ENCODE measurements at places on chromosomes 1 and 21.

GRCh38 chr1:115648717-115649691, 7.2 kb downstream of the VANGL1 start:
- peak; percentile 29 for DNase-seq

GRCh38 chr1:145884675-145885074, 991 bp downstream of the ANKRD35 start:
- no peak for DNase-seq

DNA sequence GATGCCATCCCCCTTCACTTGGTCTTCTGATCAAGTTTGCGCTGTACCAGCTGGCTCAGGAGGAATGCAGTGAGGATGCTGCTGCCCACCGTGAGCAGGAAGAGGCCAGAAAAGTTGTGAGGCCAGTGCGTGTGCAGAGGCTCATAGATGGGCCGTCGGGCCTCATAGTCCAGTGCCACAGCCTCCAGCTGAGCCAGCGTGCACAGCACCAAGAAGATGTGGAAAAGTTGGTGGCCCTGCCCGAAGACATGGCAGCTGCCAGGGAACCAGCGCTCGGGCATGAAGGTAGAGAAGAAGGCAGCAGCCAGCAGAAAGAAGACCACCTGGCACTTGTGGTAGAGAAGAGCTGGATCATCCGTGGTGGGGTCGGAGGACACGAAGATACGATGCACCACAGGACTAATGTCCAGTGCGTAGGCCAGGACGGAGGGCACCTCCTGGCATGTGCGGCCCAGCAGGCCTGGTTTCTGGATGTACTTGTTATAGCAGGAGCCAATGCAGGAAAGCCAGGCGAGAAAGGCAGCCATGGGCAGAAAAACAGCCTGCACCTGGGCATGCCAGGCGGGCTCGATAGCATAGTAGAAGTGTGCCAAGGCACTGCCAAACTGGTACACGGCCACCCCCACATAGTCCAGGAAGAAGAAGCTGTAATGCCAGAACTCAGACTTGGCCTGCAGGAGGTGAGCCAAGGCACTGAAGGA, 3.7 kb upstream of the AUNIP start:
- no peak for DNase-seq

GRCh38 chr1:94734963-94735901, 84.9 kb upstream of the SLC44A3 start:
- no peak for DNase-seq

- no peak for DNase-seq
Measured at GRCh38 chr1:154493276-154493675, 8.7 kb upstream of the TDRD10 start.

DNA sequence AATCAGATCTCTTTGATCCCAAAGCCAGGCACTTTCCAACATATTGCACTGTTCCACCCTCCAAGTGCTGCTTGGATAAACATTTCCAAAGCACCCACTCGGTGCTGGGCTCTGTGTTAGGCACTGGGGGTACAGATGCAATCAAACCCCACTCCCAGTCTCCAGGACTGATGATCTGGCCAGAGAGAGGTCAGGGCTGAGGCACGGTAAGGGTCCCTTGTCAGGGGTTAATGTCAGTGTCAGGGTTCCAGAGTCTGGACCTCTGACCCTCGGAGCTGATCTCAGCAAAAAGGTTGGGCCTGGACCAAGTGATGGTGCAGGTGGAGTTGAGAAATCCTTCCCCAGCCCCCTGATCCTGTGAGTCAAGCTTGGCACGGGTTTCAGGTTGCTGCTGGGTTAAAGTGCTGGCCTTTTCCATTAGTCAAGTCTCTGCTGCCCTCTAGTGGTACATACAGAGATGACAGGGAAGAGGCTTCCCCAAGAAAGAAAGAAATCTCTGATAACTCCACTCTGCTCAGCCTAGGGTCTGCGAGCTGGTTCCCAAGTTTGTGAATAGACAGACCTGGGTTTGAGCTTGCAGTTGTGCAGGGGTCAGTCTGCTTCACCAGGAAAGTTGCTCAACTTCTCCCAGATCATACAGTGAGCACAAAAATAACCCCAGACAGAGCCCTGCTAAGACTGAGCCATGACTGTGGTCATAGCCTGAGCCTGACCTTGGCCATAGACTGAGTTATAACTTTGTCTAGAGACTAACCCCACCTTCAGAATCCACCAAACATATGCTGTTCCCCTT, 74.6 kb downstream of the DMRTA2 start:
- peak; percentile 56 for DNase-seq

DNA sequence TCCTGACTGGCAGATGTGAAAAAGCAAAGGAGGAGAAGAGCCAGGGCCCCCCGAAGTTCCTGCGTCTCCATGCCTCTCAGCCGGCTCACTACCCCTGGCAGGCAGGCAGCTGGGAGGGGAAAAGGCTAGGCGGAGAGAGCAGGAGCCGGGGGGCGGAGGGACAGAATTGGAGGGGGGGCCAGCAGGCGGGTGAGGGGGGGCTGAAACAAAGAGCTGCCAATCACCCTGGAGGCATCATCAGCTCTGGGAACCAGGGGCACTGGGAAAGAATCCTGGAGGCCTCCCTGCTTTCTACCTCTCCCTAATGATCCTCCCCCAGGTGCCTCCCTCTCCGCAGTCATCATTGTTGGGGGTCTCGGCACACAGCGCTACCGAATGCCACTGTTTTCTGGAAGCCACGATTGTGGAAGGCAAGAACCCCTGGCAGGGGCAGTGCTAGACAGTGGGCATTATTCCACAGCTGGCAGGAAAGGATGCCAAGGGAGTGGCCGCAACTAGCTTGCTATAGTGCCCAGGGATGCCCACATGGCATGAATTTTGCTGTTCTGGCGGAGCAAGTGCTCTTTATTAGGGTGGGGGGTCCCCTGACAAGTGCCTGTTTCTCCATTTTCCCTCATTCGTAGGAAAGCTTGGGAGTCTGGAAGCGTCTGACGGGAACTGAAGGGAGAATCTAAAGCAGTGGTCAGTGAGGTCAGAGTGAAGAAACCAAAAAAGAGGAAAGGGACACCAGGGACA, at the start of gene THBS3:
Gene THBS3, minus strand, starts transcription at position 92 of the 735 bp plus-strand sequence. Its CDS starts 21 bp downstream, at position 71.
- DNase-seq: no peak

DNA sequence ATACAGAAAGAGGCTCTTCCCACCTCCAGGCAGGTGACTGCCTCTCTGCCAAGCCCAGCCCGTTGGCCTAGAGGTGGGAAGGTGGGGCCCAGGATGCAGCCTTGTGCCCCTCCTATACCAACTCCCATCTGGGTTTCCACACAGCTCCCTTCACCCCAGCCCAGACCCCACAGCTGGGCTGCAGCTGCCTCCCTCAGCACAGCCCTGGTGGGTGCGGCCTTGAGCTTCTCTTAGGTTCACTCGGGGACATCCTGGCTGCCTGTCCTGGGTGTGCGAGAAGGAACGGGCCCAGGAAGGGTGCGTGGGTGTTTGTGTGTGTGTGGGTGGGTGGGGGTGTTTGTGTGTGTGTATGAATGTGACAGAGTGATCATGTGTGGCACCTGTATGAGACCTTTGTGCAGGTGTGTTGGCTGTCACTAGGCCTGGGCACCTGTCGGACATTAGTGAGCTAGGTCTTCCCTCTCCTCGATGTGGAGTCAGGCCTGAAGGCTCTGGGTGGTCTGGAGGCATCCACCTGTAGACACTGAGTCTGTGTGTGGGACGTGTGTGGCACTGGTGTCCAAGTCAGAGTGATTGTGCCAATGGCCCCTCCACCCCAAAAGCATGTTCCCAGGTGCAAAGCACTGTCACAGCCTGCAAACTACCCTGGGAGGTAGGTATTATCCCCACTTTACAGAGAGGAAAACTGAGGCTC, 30.7 kb downstream of the FOXO6 start:
- no peak for DNase-seq

GRCh38 chr1:219050822-219051125, 122.9 kb upstream of the LYPLAL1 start:
- no peak for DNase-seq

All from stimulated activated CD8-positive, alpha-beta memory T cell treated with anti-CD3 and anti-CD28 coated beads, Interleukin-4, amount 100 ng/mL, for 48 hours (primary cell).